ENCODE measurements at places on chromosomes 4 and X.

- no peak for DNase-seq
These were observed 28.9 kb upstream of the APELA start for GRCh38 chr4:164847967-164848649.

- DNase-seq, result no peak
These were observed 13.5 kb downstream of the ARHGAP24 start for GRCh38 chr4:85488416-85488815.

GRCh38 chr4:63349674-63350025, 1059.6 kb downstream of the TECRL start:
- DNase-seq, result no peak

DNA sequence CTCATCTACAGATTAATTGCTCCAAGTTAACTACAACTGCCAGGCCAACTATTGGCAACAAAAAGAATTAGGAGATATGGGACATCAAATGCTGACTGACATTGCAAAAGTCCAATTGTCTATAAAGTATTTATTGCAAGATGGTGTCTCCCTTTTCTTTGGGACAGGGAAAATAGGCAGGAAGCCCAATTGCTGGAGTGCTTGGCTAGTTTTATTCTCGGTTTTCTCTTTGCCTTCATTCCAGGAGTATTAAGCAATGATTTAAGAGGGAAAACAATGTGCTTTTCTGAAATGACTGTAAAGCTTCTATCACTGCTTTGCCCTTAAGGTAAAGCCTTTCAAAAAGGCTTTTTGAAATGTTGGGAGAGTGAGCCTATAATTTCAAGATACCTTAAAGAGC, 62.8 kb upstream of the DIAPH2 start:
- DNase-seq, result no peak

GRCh38 chrX:87525771-87526229, 8.2 kb downstream of the KLHL4 start:
- no peak for DNase-seq

GRCh38 chrX:20325786-20326388, 59.2 kb upstream of the RPS6KA3 start:
- no peak for DNase-seq

- no peak for DNase-seq
These were observed 39.5 kb upstream of the CLCN4 start for GRCh38 chrX:10117301-10117700.

DNA sequence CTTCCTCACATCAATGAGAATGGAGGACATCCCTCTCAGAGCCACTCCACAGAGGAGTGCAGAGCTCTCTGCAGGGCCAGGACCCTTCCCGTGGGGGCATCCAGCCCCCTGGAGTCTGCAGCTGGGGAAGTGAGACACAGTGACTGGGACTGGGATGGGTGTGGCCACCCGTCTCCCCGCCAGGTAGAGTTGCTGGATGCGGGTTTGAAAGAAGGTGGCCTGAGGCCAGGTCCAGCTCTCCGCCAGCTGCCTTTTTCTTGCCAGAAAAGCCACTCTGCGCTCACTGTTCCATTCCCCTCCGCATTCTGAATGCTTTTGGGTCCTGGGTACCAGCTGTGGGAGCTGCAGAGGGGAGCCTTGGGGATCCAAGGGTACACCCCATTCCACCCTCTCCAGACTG, 82.6 kb downstream of the ABLIM2 start:
- no peak for DNase-seq

GRCh38 chrX:119778829-119779228, 12.6 kb downstream of the RPL39 start:
- DNase-seq, result no peak

GRCh38 chr4:149008415-149009025, 566.3 kb upstream of the NR3C2 start:
- DNase-seq, result no peak
